T47D (cell line): ENCODE measurements at places on chromosomes 6 and 20.

GRCh38 chr6:25998379-25998778, 35.8 kb downstream of the TRIM38 start:
- no peak for DNase-seq

GRCh38 chr6:1916334-1917070, 306.8 kb downstream of the FOXC1 start:
- no peak for DNase-seq

GRCh38 chr6:48419992-48420391, 309.0 kb upstream of the PTCHD4 start:
- no peak for DNase-seq

DNA sequence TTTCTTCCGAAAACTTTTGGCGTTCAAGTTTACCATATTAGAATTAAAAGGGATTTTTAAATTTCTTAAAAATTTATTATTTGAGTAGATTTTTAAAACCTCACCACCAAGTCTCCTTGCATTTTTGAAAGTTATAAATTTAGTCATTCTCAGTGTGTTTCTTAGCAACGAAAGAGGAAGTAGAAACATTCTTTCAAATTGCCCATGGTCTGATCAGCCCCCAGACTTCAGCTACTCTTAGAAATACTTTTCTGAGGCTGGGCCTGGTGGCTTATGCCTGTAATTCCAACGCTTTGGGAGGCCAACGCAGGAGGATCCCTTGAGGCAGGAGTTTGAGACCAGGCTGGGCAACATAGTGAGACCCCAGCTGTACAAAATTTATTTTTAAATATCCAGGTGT, 15.1 kb upstream of the RTF2 start:
- no peak for DNase-seq

DNA sequence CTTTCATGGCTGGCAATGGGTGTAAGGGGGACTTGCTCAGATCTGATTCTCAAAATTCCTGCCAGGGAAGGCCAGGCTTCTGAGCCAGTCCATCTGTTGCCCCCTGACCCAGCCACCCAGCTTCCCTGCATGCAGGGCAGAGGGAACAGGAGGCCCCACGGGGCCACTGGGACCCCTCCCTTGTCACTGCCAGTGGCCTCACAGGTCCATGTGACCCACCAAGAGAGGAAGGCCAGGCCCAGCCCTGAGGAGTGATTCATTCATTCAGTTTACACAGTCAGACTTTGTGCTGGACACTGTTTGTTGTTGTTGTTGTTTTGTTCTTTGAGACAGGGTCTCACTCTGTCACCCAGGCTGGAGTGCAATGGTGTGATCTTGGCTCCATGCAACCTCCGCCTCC, 39.5 kb downstream of the UBE2V1 start:
- DNase-seq: no peak

DNA sequence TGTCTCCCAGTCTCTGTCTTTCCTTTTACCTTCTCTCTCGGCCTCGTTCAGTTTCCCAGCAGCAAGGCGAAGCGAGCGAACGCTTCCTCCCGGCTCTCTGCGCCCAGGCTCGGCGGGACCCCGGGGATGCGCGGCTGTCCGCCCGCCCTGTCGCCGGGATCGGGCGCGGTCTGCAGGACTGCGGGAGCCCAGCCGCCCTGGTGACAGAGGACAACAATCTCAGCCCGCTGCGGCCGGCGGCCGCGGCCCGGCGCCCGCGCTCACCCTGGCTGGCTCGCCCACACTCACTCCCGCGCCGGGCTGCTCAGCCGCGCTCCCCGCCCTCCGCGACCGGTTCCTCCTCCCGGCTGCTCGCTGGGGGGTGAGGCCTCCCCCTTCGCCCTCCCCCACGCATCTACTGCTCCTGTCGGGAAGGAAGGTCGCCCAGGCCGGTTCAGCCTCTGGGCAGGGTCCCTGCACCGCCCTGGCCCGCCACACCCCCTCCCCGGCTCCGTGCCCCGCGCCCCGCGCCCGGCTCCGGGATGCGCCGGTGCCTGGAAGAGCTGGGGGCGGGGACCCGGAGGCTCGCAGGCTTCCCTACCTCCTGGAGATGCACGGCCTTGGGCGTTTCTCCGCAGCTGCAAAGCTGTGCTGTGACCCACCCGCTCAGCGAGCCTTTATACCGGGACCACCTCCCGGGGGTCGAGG, 410 bp downstream of the SYNE1 start:
- DNase-seq: peak; percentile 16

DNA sequence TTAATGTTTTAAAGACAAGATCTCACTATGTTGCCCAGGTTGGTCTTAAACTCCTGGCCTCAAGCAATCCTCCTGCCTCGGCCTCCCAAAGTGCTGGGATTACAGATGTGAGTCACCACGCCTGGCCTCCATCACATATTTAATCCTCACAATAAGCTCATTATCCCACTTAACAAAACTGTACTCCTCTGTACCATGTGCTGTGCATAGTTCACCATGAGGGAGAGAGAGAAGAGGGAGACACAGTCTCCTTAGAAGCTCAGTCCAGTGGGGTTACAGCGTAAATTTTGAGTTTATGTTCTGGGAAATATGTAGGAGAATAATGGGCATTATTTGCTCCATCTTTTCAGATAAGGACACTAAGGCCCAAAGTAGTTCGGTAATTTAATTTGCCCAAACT, 7.9 kb upstream of the CPNE5 start:
- DNase-seq: no peak

DNA sequence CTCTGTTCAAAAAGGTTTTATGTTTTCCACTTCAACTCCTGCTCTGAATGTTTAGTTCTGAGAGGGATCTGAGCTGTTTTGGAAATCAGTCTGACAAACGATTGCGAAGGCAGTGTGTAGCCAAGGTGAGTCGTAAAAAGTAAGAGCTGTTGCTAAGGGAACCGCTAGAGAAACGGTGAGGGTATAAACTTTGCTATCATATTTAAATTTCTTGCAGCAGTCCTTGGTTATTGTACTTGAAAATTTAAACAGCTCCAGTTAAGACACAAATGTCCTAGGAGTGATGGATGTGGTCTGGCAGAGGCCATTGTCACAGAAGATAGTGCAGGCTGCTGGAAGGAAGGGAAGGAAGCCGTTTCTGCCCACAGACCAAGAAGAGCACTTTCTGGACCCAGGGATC, 64.9 kb upstream of the CITED2 start:
- DNase-seq: peak; percentile 58

GRCh38 chr20:45254383-45255262, at the start of gene SLPI:
Gene SLPI, minus strand, starts transcription at chr20:45254564. Its CDS starts 21 bp downstream, at chr20:45254543.
- DNase-seq: peak; percentile 56

DNA sequence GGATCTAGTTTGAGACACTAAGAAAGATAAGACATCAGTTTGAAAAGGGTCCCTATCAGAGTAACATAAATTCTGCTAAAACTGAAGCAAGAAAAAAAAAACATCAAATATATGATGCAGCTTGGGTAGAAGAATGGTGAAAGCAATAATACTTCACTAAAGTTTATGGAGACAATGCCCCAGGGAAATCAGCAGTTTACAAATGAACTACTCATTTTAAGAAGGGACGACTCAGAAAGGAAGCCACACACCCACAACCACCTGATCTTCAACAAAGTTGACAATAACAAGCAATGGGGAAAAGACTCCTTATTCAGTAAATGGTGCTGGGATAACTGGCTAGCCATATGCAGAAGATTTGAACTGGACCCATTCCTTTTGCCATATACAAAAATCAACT, 143.5 kb downstream of the TPBG start:
- no peak for DNase-seq

- no peak for DNase-seq
These were observed 279.4 kb downstream of the CD83 start for GRCh38 chr6:14396826-14397517.

GRCh38 chr6:5501837-5502236, 240.5 kb downstream of the FARS2 start:
- DNase-seq: no peak

GRCh38 chr6:116666869-116667268, 1.7 kb downstream of the ZUP1 start:
- no peak for DNase-seq

- DNase-seq: no peak
These were observed 1.4 kb downstream of the PHF20 start for GRCh38 chr20:35773154-35773751.

- no peak for DNase-seq
These were observed 5.4 kb downstream of the SYS1 start for GRCh38 chr20:45368221-45368980.

GRCh38 chr6:109284675-109285074, 97.6 kb downstream of the CD164 start:
- DNase-seq: no peak

GRCh38 chr20:38073307-38074071, 39.9 kb downstream of the RPRD1B start:
- peak; percentile 35 for DNase-seq

- no peak for DNase-seq
These were observed 25.5 kb upstream of the ADTRP start for GRCh38 chr6:11804135-11804534.

DNA sequence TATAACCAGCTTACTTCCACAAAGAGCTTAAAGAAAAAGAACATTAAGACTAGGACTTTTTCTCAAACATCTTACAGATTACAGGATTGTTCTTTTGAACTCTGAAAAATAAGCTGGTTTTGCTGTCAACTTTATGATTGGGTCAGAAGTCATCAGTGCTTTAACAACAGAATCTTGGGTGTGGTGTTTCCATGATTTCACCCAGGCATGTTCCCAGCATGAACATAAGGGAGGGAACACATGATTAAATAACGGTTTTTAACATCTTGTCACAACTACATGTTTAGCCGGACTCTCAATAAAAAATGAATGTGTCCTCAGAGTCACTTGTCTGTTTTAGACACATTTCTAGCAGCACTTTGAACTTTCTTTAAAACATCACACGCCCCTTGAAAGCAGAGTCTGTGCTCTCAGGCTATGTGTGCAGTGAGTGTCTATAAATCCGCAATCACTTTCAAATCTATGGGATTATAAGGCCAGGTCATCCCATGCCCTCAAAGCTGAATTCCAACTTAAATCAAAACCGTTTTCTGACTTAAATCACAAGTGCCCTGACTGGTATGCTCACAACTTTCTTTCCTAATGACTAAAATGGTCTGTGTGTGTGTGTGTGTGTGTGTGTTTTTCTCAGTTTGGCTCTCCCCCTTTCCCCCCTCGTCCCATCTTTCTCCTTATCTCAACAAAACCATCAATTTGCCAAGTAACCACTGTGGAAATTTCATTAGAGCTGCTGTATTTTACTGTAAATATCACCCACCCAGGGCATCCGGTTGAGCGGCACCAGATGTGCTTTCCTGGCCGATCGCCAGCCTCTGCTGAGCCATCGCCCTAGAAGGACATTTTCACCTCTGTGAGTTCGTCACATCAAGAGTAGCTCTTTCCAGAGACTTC, 216.8 kb upstream of the DTNBP1 start:
- DNase-seq: no peak

GRCh38 chr6:45990162-45990561, 25.5 kb downstream of the CLIC5 start:
- DNase-seq: no peak

- DNase-seq: no peak
These were observed 22.2 kb downstream of the FKBP1A start for GRCh38 chr20:1370548-1371110.

GRCh38 chr6:139584599-139584998, 210.2 kb upstream of the CITED2 start:
- DNase-seq: no peak

- no peak for DNase-seq
These were observed 447.9 kb upstream of the OPRM1 start for GRCh38 chr6:153591159-153591558.

DNA sequence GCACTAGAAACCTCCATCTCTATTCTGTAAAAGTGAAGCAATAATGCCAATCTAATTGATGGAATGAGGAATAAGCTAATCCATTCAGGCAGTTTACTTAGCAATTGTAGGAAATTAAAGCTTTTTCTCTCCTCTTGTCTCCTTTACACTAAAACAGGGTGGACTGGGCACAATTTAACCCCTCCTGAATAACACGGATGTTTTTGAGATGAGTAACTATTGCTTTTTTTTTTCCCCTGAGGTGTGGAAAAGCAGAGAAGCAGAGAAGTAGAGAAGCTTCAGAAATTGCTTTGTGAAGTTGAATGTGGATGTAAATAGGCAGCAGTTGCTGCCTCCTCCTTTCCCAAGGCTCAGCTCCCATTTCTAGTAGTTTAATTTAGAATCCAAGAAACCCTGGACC, 40.0 kb upstream of the GCNT2 start:
- DNase-seq: no peak

GRCh38 chr6:105526225-105526872, 123.5 kb upstream of the PREP start:
- DNase-seq: no peak

- no peak for DNase-seq
These were observed 663 bp downstream of the FYN start for GRCh38 chr6:111872401-111873177.

DNA sequence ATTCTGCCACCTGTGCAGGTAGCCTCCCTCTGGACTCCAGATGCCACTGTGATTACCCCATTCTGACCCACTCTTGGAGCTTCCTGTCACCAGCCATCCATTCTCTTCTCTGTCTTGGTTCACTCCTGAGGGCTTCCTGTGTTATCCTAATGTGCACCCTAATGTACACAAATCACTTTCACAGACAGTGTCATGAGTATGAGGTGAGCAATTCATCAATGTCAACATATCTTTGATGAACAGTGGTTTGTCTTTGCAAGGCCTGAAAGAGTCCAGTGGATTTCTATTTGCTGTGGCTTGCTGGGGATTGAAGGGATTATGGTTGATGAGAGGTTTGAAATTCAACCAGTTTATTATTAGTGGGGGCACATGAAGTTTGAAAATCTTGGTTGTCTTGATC, 63.8 kb upstream of the EEF1E1 start:
- no peak for DNase-seq

- no peak for DNase-seq
These were observed 212.3 kb upstream of the TBX18 start for GRCh38 chr6:84976526-84977362.

DNA sequence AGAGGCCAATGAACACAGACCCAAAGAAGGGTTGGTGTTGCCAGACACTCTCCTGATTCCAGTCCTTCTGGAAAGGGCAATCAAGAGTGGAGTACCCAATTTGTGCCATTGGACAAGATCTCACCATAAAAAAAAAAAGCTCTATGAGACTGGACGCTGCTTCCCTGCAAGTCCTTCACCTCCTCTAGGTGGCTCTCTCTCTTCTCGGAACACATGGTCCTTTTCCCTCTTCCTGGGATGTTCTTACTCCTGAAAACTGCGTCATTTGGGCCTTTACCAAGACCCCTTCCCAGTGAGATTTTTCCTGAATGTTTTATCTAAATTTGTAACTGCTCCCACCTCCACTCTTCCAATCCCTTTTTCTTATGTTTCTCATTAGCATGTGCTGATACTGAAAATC, 280.8 kb downstream of the FOXA2 start:
- no peak for DNase-seq

DNA sequence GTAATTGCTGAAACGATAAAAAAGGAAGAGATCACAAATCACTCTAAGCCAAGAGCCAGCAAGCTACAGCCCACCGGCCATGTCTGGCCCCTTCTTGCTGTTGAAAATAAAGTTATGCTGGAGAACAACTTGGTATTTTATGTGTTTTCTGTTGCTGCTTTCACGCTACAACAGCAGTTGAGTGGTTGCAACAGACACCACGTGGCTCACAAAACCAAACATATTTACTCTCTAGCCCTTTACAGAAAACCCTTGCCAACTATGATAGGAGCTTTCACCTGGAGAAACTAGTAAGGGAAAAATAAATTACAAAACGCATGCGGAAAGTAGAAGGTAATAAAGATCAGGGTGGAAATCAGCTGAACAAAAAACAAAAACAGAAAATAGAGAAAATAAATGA, 41.1 kb upstream of the SLCO4A1 start:
- DNase-seq: no peak
